ENCODE measurements at places on chromosomes 4 and X.

GRCh38 chr4:185513489-185514181, 21.7 kb downstream of the PDLIM3 start:
- no peak for DNase-seq

DNA sequence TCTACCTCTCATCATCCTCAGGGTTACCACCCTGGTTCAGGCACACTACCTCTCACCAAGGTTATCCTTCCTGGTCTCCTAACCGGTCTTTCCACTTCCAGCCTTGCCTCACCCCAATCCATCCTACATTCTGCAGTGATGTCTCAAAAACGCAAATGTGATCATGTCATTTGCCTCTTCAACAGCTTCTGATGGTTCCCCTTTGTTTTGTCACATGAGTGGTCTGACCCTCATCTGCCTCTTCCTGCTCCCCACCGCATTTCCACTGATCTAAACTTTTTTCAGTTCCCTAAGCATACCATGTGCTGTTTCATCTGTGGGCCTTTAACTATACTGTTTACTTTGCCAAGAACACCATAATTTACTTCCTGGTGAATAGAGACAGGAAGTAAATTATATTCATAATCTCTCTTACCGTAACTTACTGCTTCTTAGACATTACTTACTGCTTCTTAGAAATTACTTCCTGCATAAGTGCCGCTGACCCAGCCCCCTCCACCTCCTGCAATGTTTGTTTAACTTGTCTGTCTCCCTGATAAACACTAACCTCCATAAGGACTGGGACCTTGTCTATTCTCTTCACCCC, 27.1 kb upstream of the NSUN7 start:
- DNase-seq: no peak

DNA sequence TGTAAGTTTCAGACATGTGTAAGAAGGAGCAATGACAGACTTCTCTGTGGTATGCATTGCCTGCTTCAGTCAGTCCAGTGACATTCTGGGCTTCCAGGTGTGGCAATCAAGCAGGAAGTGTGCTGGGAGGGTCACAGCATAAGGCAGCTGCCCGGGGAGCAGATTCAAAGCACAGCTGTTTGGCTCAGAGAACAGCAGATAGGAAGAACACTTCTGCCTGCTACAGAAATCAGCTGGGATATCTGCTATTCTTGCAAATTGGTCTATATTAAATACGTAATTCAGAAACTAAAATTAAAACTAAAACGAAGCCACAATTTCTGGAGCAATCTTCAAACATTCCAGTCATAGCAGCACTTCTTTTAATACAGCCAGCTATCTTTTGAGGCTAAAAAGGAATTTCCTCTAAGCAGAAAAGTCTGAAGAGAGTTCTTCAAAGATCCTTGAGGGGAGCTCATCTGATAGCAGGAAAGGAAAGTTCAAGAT, 47.5 kb upstream of the GALNT7 start:
- no peak for DNase-seq

- DNase-seq: no peak
Observed at GRCh38 chr4:59457576-59457975, 1742.5 kb upstream of the ADGRL3 start.

DNA sequence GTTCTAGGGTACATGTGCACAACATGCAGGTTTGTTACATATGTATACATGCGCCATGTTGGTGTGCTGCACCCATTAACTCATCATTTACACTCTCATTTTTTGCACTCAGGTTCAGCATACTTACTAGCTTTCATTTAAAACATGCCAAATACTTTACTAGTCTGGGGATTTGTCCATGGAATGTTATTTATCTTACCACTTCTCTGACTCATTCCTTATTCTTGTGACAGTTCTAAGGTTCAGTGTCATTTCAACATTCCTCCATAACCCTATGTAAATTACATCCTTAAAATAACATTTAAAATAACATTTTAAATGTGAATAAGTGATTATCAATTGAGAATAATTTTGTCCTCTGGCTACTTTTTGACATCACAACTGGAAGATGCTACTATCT, 19.5 kb upstream of the SYTL5 start:
- no peak for DNase-seq
